Activated CD4-positive, CD25-positive, alpha-beta regulatory T cell treated with anti-CD3 and anti-CD28 coated beads, Interleukin-2, amount 50 U/mL, for 72 hours (primary cell): ENCODE measurements at places on chromosomes 13 and 19.

- DNase-seq, result peak; percentile 23
Observed at GRCh38 chr13:113860665-113861432, 3.0 kb downstream of the GAS6 start.

GRCh38 chr19:29013325-29013724, 199.6 kb downstream of the UQCRFS1 start:
- DNase-seq, result no peak

GRCh38 chr19:10686661-10687517, 14.3 kb upstream of the QTRT1 start:
- DNase-seq, result no peak

DNA sequence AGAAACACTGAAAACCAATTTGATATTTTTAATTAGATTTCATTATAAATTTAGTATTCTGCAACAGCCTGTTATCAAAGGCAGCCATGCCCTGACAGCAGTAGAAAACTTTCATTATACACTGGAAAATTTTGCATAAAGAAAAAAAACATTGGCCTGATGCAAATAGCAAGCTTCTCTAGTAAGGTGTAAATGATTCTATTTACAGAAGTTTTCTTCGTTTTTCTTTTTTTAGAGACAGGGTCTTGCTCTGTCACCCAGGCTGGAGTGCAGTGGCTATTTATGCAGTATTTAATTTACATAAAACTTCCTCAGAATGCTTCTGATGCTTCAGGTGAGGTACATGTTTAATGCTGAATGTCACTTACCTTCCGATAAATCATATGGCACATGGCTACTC, 67.0 kb downstream of the ABCC4 start:
- no peak for DNase-seq

DNA sequence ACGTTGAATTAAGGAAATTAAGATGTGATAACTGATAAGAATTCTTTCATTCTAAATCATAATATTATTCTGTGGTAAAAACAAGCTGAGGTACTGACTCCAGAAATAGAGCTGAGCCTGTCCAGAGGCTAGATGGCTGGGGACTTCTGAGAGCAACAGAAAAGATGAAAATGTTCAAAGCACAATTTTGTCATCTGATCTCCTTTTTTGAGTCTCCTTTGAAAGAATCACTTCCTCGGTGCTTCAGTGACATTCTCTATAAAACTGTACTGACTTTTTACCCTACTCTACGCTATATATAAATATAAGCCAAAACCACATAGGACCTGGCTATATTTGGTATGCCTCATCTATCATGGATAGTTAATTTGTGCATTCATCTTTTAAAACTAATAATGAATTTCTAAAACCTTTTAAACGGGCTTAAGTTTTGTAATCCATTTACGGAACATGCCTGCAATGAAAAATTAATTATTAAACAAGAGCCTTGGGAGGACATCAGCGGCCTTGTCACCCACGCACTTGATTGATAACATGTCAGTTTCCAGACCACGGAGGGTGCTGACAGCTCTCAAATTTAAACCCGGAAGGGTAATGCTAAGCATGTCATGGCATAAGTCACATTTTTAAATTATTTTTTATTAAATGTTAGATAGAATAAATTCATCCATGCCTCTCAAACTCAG, 235.5 kb downstream of the PCDH9 start:
- no peak for DNase-seq

DNA sequence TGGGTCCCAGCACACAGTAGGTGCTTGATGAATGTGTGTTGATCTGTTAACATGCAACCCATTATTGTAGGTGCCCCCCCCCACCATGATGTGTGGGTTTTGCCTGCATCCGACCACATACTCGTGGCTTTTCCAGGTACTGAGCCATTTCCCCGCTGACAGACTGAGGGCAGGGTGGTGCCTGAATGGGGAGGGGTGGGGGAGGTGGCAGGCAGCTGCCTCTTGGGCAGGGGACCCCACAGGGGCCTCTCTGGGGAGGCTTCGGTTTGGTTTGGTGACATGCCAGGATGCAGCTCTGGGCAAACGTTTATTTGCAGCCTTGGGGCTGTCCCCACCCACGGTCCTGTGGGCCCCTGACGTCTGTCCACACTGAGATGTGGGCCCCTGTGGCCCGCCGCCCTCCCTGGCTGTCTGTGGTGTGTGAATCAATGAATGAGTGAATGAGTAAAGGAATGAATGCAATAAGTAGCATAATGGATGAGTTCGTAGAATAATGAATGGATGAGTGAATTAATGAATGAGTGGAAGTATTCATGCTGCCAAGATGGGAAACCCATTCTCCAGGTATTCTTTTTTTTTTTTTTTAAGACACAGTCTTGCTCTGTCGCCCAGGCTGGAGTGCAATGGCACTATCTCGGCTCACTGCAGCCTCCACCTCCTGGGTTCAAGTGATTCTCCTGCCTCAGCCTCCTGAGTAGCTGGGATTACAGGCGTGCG, 9.0 kb upstream of the JUND start:
- peak; percentile 87 for DNase-seq

GRCh38 chr19:32220951-32221350, 124.5 kb upstream of the ZNF507 start:
- no peak for DNase-seq

- DNase-seq, result no peak
Observed at GRCh38 chr13:94419304-94419924, 60.1 kb downstream of the DCT start.

DNA sequence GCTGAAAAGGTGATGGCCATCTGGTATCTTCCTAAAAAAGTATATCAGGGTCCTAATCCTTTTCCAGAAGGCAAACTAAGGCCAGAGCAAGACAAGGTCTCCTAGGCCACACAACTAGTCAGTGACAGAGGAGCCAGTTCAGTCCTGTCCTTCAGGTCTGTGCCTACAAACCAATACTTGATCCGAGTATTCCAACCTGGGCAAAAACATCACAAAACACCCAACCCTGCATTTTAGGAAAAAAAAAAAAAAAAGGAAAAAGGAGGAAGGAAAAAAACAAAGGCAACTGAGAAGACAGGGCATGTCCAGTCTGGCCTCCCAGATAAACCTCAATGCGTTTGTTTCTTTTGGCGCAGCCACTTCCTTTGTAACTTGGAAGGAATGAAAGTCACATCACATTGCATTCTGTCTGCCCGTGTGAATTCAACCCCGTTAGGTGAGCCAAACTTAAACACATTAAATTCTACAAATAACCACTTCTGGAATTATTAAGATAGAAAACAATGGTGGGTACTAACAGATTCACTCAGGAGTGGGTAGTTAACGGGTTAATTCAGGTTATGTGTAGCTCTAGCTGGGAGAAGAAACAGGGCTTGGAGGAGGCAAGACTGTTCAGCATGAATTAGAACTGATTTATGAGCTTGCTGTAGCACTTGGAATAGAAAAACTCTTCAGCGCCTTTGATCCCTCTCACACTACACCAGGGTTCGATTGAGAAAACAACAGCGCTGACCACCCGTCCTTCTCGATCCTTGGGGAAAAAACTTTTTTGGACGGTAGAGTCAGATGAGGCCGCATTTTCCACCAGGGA, 43.0 kb upstream of the HNRNPA1L2 start:
- DNase-seq, result no peak

GRCh38 chr13:39496506-39496905, 106.5 kb downstream of the LHFPL6 start:
- DNase-seq, result no peak

DNA sequence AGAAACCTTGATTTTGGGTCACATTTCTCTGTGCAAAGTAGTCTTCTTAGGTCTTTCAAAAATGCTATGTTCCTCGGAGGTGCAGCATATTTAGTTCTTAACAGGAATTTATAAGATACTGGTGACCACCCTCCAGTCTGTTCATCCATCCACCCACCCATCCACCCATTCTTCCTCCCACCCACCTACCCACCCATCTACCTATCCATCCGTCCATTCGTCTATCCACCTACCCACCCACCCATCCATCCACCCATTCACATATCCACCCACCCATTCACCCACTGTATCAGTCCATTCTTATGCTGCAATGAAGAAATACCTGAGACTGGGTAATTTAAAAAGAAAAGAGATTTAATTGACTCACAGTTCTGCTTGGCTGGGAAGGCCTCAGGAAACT, 74.9 kb downstream of the KCTD15 start:
- DNase-seq, result no peak

- DNase-seq, result no peak
Observed at GRCh38 chr19:45100201-45100600, 7.2 kb downstream of the PPP1R37 start.

- no peak for DNase-seq
Observed at GRCh38 chr19:16153582-16154336, 10.3 kb downstream of the HSH2D start.

- DNase-seq, result no peak
Observed at GRCh38 chr13:76148374-76148773, 512.2 kb downstream of the LMO7 start.

- DNase-seq, result no peak
Observed at GRCh38 chr19:34661357-34661756, 15.6 kb downstream of the SCGB2B2 start.

DNA sequence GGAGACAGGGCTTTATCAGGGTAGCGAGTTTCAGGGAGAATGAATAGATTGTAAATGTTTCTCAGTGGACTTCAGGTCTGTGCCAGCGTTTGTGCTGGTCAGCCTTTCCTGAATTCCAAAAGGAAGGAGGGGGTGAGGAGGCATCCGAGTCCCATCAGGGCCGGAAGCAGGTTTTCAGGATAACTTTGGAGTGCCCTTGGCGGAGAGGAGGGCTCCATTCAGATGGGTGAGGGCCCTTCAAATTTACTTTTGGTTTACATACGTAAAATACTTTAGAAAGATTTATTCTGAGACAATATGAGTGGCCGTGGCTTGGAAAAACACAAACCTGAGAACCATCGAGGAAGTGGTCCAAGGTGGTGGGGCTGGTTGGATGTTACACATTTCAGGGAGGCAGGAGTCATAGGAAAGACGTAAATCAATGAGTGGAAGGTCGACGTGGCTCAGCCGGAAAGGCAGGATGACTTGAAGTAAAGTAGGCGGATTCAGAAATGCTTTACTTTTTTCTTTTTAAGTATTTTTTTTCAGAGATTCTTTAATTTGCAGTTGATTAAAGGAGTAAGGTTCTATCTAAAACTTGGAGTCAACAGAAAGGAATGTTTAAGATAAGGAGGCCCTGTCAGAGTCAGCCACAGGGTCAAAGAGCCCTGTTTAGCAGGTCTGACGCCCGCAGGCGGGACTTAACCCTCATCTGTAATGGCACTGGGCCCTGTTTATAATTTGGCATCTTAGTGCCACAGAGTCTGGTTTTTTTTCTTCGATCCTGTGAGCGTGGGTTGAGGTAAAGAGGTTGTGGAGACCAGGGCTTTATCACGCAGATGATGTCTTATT, 32.8 kb downstream of the ATP11A start:
- no peak for DNase-seq

DNA sequence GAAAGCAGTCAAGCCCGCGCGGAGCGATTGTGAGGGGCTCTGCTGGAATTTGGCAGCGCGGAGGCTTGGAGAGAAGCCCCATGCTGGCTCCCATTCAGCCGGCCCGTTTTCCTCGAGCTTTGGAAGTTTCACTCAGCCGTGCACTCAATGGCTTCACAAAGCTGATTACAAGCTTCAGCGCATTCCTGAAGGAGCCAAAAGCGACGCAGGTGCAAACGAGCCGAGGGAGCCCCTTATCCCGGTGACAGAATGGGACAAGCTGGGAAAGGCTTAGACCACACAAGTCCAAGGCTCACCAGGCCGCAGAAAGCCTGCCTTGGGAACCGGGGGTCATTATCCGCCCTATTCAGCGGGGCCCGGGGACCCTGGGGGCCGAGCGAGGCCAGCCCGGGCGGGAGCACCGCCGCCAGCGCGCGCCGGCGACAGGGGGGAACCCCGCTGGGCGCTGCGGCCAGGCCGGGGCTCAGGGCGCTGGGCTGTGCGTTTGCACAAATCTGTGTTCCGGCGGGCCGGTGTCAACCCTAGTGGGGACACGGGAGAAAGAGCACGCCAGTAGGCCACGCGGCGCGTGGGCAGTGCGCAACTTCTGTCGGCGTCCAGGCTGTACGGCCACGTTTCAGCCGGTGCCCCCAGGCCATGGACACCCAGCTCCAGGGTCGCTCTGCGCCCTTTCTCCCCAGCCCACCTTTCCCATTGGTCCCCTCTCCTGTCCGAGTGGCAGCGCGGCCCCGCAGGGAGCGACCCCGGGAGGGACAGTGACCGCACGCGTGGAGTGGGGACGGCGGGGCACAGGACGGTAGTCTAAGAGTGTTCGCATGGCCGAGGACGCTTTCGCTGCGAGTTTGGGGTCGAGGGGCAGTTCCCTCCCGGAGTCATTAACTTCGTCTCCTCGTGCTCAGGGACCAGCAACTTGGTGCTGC, 37.3 kb downstream of the SOX1 start:
- DNase-seq, result no peak

DNA sequence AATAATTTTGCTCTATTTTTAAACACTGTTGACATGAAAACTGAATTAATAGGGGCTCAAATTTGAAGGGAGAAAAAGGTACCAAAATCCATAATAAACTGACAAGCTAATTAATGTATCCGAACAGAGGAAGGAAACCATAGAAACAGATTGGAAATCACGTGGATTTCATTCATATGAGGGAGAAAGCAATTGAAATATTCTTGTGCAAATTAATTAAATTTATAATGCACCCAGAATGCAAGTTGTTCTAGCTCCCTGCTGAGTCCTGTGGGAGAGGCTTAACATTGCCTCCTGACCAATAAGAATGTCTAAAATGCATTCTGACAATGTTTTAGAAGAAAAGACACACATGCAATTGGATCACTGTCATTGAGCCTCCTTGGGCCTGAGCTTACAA, 17.7 kb upstream of the SERPINE3 start:
- DNase-seq, result no peak

DNA sequence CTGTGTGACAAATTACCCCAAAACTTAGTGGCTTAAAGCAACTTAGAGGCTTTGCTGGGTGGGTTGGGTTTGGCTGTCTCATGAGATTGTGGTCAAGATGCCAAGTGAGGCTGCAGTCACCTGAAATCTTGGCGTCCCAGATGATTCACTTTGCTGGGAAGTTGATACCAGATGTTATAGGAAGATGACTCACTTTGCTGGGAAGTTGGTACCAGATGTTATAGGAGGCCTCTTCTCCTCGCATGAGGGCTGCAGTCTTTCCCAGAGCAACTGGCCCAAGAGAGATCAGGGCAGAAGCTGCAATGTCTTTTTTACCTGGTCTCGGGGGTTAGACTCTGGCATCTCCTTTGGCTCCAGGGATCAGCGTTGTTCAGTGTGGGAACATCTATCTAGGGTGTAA, 16.8 kb downstream of the TEX29 start:
- DNase-seq, result no peak

DNA sequence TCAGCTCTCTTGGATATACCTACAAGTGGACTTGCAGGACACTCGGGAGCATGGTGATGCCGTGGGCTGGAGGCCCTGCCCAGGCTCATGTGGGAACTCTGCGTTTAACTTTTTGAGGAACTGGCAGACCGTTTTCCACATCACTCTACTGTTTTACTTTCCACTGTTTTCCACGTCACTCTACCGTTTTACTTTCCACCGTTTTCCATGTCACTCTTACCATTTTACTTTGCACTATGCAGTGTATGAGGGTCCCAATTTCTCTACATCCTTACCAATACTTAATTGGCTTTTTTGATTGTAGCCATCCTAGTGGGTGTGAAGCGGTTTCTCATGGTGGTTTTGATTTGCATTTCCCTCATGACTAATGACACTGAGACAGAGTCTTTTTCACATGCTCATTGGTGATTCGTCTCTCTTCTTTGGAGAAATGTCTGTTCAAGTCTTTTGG, 40.5 kb downstream of the GATAD2A start:
- DNase-seq, result no peak
